ENCODE measurements at places on chromosomes 13 and 19.

DNA sequence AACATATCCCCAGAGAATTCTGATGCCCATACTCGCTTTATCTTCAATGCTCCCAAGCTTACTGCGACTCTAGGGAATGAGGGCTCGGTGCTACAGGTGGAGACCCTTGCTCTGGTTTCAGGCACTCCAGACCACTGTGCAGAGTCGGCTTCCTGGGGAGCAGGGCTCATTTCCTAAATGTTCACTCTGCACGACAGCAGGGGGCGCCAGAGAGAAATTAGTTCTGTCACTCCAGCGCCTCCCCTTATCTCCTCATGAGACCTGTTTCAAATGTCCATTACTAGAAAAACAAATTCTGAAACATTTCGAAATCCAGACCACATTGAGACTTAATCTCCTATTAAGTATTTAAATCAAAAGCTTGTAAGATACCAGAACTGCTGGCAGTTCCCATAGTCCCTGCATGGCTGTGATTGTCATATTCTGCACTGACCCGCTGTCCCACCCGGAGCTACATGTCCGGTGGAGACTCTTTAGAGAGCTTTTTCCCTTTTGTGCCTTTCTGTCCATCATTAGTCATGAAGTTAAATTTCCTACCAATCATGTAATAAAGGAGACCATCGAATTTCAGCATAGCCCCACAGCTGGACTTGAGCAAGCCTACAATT, 22.4 kb downstream of the EPSTI1 start:
- peak; percentile 60 for DNase-seq

GRCh38 chr13:114231886-114232285, 2.8 kb upstream of the CDC16 start:
- DNase-seq, result no peak

DNA sequence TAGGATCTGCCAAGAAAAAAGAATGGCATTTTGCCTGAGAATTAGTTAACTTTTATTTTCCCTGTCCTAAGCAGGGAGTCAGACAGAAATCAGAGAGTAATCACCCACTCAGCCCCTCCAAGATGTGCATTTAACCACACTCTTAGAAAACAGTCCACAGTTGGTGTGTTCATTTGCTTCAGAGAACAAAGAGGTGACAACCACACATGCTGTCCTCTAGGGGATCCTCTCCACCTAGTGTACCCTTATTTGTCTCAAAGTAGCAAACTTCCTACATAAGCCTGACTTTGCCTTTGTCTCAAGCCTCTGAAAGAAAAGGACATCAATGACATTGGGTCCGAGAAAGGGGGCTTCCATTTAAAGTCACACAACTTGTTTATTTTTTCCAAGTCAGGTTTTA, 107.0 kb upstream of the RFC3 start:
- no peak for DNase-seq

- no peak for DNase-seq
Observed at GRCh38 chr13:32642858-32643257, 56.6 kb downstream of the PDS5B start.

- DNase-seq, result no peak
Observed at GRCh38 chr13:88450515-88450914, 779.3 kb downstream of the SLITRK5 start.

GRCh38 chr19:6453951-6454565, 5.5 kb downstream of the SLC25A23 start:
- DNase-seq, result no peak

DNA sequence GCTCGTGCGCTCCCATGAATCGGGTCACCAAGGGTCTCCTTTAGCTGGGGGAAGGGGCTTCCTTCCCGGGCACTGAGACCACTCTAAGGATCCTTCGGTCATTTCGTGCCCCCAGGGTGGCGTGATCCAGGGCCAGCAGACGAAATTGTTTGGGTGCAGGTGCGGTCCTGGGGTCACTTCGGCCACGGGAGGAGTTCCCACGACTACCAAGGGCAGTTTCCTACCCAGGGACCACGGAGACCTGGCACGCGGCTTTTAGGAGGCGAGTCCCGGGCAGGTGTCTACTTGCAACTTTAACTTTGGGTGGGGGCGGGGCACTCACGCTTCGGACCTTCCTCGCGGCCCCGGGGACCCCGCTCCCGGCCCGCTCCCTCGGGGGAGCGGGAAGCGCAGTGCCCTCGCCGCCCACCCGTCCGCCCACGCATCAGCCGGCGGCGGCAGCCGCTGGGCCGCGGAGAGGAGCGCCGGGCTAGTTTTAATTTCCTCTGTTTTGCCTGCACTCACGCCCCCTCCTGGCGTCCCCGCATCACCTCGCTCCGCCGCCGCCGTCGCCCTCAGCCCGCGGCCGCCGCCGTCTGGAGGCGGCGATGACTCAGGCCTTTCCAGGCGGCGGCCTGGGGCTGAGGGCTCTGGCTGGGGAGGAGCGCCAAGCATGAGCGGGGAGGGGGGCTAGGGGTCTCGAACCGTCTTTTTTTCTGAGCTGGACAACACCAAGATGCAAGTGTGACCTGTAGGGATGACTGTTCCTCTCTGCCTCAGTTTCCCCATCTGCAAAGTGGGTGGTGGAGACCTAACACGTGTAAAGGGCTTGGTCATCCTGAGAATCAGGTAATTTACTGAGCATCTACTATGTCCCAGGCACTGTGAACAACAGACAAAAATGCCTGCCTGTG, 21.8 kb downstream of the OLFM2 start:
- DNase-seq, result peak; percentile 63

DNA sequence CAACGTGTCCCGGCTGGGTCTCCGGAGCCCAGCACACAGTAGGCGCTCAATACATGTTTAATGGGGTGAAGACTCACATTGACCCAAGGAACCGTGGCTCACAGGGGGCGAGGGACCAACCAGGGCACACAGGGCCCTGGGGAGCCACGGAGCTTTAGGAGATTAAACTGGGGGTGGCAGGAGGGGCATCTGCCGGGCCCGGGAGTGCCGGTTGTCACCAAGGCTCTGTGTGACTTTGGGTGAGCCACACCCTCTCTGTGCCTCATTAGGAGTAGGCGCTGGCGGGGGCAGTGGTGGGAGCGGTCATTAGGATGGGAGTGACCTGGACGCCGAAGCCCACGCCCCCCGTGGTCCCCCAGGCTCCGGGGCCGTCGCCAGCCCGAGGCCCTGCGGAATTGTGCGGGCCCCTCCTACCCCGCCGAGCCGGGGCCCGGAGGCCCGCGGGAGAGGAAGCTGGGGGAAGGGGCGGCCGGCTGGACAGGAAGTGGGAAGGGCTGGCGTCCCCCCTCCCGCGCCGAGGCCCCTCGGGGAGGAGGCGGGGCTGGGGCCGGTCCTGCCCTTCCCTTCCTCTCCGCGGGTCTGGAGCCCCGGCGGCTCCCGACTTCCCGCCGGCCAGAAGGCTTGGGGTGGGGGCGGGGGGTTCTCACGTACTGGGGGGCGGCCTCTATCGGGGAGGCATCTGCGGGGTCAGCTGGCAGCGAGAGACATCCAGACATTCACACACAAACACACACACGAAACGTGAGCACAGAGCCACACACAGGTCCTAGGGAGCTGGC, 1.8 kb upstream of the SSBP4 start:
- no peak for DNase-seq

- DNase-seq, result no peak
Observed at GRCh38 chr19:48746738-48747575, at the start of gene IZUMO1. IZUMO1 (minus strand) TSS chr19:48746909; CDS start chr19:48745859, 1,050 bp downstream.
